ENCODE measurements at places on chromosomes 1 and 21.

GRCh38 chr1:224368409-224368808, 11.7 kb downstream of the CNIH4 start:
- DNase-seq, result no peak

DNA sequence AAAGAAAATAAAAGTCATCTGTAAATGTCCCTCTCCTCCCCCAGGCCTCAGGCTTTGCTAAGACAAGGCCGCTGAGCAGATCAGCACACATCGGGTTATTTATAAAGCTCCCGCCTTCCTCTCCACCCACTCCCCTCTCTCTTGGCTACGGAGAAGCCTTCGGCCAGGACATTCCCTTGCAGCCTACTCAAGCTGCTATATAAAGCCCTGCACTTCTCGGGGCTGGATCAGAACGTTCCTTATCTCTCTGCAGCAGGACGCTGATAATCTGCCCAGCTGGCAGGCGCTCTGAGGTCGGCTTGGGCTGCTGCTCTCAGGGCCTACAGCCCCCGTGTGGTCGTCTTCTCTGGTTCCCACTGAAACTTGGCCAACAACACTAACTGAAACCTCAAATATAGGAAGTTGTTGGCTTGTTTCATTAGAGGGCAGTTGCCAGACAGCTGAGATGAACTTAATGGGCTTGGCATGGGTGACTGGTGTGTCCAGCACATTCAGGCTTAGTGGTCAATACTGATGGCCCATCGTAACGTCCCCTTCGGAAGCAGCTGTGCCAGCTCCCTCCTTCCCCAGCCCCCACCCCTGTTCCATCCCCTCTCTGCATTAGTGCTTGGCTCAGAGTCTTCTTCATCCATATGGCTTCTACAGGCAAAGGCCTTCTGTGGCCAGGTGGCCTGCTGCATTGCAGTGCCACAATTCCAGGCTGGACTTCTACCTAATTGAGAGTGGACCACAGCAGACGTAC, 64.6 kb downstream of the IER5 start:
- no peak for DNase-seq

GRCh38 chr1:24551960-24552571, 3.8 kb upstream of the NCMAP start:
- no peak for DNase-seq

DNA sequence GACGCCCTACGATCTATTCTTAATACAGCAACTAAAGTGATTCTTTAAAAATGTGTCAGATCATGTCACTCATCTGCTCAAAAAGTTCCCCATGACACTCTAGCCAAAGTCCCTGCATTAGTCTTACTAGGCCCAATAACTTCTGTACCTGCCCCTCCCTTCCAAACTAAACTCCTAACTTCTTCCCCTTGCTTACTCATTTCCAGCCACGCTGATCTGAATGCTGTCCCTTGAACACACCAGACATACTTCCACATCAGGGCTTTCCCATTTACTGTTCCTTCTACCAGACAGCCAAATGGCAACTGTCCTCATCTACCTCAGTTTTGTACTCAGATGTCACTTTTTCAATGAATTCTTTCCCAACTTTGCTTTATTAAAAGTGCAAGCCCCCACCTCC, 1.2 kb downstream of the PPT1 start:
- DNase-seq, result no peak

- no peak for DNase-seq
These were observed 2.9 kb downstream of the KCNJ10 start for GRCh38 chr1:160066829-160067745.

DNA sequence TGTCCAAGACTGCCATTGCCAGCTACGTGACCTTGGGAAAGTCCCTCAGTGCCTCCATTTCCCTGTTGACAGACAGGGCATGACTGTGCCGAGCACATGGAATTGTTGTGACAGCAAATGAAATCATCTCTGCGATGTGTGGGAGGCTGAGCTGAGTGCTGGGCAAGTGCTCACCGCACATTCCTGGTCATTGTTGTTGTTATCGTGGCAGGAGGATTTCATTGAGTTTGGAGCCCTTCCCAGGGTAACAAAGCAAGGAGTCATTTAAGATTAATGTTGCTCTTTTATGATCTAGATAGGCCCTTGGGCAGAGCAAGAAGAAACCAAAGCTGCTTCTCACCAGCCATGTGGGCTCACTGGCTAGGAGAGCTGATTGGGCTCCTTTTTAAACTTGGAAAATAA, 39.6 kb upstream of the ITPKB start:
- DNase-seq, result no peak

DNA sequence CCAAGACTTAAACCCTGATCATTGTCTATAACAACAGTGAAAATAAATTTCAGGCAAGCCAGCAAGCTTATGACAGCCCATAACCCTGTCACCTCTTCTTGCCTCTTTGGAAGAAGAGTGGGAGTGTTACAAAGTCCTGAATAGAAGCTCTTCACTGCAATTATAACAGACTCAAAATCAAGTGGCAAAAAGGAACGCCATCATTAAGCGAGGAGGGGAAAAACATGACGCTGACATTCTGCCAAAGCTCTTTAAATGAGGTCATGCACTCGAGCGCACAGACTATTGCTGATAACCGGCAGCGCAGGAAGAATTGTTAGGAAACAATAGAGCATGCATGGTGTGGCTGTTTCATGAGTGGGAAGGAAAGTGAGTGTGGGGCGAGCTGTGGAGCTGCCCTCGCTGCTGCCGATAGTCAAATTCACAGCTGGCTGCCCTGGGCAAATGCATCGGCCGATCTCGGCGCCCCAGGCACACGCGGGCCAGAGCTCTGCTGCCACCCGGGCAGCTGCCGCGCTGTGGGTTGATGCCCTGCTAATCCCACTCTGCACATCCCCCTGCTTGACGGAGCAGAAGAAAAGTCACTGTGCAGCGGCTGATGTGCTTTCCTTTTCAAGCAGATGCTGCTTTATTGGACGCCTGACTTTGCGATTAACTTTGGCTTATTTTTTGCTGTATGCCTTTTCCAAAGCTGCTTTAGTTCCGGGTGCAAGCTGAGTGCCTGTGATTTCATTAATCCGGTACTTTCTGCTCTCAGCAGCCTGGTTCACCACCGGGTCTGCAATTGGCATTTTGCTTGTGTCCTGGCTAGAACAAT, 102.4 kb upstream of the ST6GALNAC5 start:
- no peak for DNase-seq

DNA sequence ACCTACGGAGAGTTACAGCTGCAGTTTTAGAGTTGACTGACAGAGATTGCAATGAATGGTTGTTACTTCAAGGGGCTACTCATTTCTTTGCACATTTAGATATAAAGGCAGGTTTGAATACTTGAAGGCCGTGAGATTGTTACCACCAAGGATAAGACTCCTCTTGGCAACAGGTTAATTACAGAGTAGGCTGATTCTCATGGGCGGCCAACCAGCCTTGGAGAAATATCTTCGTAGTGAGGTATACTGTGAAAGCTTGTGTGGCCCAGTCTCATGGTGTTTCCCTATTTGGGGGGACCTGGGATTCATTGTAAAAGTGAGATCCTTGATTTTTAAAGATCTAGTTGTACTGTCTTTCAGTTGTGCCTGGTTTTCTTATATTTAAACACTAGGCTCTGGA, 103.2 kb upstream of the OLFM3 start:
- no peak for DNase-seq

DNA sequence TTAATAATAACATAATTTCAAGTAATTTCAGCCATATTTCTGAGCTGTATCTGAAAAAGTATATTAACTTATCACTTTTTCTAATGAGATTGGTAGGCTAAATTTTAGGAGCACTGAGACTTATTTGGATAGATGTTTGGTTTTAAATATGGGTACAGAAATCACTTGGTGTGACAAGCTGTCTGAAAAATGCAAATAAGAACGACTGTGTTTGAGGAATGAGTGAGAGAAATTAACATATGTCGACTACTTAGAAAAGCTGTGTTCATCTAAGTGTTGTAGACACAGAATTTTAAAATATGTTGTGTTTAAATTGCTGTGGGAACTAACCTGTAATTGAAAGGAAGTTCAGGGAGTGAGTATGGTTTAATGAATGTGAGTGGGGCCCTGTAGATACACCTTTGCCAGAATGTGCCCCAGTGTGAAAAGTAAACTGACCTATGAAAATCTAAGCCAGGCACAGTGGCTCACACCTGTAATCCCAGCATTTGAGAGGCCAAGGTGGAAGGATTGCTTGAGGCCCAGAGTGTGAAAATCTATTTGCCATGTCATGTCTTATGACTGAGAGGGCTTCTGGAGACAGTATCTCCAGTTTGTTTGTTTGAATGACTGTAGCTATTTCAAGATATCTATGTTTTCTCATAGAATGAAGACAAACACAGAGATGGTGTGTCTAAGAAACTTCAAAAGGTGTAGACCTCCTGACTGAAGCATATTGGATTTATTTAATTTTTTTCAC, 53.8 kb upstream of the LRRC8C start:
- DNase-seq, result no peak

GRCh38 chr1:23581219-23581618, 21.9 kb upstream of the ID3 start:
- DNase-seq, result no peak

DNA sequence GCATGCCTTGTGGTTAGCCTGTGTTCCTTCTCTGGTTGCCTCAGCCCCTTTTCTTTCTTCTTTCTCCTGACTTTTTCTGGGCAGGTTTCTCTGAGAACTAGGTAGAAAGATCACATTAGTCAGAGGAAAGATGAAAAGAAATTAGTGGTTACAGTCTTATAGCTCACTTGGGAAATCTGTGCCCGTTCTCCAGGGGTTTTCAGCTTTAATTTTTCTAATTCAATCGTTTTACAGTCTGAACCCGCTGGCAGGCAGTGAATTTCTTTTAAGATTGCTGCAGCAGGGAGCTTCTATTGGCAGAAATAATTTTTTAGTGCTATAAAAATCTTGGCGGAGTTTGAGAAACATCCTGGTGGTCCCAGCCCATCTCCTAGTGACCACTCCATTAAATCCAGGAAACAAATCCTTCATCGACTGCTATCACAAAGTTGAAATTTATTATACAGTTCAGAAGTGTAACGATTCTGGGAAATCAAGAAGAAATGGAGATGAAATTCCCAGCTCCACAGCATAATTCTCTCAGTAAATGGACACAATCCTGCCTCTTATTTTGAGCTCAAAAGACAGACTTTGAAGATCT, 113.1 kb downstream of the PCP4 start:
- no peak for DNase-seq

- DNase-seq, result peak; percentile 57
These were observed 132.2 kb downstream of the ADSS2 start for GRCh38 chr1:244319283-244320132.

DNA sequence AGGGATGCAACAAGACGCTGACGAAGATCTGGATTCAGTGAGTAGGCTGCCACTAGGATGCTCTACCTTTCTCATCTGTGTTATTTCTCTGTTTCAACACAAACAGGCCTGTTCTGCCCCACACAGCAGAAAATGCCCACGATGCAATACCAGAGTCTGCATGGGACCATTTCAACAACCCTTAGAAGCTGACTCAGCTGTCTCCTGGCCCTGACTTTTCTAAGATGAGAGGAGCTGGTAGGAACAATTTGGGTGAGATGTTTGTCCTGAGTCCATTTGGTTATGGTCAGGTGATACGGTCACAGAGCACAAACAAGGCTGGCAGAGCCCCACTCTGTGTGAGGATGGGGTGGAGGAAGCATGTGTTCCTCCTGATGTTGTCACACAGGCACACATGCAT, 11.5 kb upstream of the SLC2A1 start:
- no peak for DNase-seq

GRCh38 chr1:39959651-39960333, 4.8 kb downstream of the MFSD2A start:
- no peak for DNase-seq

- DNase-seq, result peak; percentile 32
These were observed 79.7 kb downstream of the TBX19 start for GRCh38 chr1:168360151-168361021.

GRCh38 chr1:241964550-241965282, 7.1 kb downstream of the BECN2 start:
- DNase-seq, result no peak

GRCh38 chr1:27945020-27945419, 10.2 kb downstream of the SMPDL3B start:
- DNase-seq, result no peak

GRCh38 chr1:160047111-160047991, 15.6 kb upstream of the PIGM start:
- DNase-seq, result no peak

GRCh38 chr1:109282497-109282951, 421 bp downstream of the PSRC1 start:
- DNase-seq, result no peak

DNA sequence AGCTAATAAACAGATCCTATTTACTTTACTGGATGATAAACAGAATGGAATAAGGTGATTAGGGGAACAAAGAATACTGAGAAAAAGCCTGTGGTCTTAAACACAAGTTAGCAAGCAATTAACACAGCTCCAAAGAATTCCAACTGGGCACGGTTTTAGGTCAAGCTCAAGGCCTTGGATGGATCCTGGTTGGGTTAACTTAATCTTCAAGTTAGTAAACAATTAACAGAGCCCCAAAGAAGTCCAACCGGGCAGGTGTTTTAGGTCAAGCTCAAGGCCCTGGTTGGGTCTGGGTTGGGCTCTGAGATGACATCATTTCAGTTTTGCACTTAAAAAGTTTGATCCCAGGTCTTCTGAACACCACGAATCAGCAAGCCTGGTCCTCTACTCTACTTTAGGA, 1086.3 kb upstream of the TMPRSS15 start:
- no peak for DNase-seq

Measured in activated CD4-positive, alpha-beta T cell treated with anti-CD3 and anti-CD28 coated beads, Interleukin-2, amount 10 ng/mL, durations not matched to agents 7 days and 5 days (primary cell).